ENCODE measurements at places on chromosomes 7 and 10. TPM values are rescaled to one million over a fixed set of nuclear protein-coding genes. Genes with fewer than 3 reads are reported as not detected.

GRCh38 chr7:155323001-155323638 is 25.4 kb downstream of the INSIG1 start:
- DNase-seq, result no peak

DNA sequence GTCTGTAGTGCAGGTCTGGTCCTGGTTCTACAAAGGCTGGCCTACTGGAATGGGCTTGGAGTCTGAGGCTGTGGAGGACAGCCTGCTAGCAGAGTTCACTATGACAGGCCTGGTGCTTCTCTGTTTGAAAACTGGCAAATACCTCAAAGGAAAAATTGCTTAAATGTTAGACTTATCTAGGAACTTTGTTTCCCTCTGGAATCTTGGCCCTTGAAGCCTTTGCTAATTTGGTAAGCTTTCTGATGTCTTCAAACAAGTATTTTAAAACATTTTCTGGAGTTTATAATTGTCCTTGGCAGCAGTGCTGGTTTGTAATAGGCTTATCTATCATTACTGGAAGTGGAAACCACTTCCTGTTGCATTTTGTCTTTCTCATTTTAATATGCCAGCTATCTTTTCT is 139.7 kb downstream of the TMEM26 start:
- no peak for DNase-seq

DNA sequence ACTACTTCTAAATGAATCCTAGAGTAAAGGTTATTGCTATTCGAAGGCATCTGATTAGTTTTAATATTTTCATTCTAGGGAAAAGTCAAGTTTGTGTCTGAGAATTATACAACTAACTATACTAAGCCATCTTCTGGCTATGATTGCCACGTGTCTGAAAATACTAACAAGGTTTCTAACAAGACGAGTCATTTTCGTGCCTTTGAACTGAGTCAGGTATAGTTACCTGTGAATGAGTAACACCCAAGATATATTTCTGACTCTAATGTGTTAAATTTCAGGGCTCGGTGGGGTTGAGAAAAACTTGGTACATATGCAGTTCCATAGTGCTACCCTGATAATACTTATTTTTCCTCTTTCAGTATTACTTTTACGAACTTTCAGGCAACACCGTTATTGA is 35.5 kb downstream of the TASOR2 start:
- DNase-seq, result peak; percentile 72

- no peak for DNase-seq
Measured at GRCh38 chr7:77368974-77369373, 47.2 kb downstream of the GSAP start.

DNA sequence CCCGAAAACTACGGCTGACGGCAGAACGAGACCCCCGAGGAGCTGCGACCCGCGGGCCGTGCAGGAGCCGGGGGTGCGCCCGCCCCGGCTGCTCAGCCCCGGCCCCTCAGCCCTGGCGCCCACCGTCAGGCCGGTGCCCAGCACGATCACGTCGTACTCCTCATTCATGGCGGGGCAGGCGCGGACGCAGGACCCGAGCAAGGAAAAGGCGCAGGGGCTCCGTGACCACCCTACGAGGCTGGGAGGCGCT is 218 bp downstream of the GDI2 start:
- no peak for DNase-seq

DNA sequence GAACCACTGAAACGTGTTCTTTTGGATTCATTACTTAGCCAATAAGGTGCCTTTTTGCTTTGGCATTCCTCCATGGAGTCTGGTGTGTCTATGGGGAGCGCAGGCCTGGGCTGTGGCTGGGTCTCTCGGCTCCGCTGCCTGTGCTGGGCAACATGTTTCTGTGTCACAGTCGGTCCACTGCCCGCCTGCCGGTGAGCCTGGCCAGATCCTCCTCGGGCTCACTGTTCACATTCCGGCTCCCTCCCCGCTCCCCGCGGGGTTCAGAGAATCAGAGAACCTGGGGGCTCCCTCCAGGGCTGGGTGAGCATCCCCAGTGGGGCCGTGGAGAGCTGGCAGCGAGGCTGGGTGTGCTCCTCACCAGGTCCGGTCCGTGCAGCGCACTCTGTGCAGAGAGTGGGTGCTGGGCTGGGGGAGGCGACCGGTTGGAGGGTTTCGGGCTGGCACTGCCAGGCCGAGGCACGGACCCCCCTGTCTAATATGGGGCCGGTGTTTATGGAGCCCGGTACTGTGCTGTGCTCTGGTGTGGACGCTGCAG is 70.4 kb downstream of the INPP5A start:
- DNase-seq, result no peak

DNA sequence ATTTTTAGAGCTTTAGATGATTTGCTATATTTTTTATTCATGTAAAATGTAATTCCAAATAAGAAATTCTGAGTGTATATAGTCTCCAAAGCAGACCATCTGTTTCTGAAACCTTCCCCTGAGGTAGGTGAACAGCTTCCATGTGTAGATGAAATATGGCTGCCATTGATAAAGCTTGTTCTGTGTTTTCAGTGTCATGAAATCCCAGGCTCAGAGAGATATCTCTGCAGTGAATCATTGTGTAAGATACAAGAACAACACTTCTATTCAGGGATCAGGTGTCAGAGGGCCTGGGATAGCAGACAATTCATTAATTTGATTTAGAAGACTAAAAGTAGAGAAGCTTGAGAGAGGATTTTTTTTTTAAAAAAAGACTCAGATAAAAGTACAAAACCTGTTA is 29.1 kb downstream of the ACTA2 start:
- peak; percentile 6 for DNase-seq

DNA sequence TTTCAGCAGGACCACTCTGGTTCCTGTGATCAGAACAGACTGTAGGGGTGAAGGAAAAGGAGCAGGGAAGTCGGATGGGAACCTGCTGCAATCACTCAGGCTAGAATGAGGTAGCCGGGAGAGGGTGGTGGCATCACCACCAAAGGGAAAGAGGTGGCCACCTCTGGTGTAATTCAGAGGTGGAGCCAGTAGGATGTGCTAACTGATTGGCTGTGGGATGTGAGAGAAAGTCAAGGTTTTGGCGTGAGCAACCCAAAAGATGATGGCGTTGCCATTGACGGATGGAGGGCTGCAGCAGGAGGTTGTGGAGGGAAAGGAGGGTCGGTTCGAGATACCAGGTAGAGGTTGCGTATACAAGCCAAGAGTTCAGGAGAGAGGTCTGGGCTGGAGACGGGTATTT is 7.4 kb upstream of the VSIR start:
- no peak for DNase-seq

GRCh38 chr10:70343712-70344111 is 38.7 kb downstream of the LRRC20 start:
- DNase-seq, result no peak

DNA sequence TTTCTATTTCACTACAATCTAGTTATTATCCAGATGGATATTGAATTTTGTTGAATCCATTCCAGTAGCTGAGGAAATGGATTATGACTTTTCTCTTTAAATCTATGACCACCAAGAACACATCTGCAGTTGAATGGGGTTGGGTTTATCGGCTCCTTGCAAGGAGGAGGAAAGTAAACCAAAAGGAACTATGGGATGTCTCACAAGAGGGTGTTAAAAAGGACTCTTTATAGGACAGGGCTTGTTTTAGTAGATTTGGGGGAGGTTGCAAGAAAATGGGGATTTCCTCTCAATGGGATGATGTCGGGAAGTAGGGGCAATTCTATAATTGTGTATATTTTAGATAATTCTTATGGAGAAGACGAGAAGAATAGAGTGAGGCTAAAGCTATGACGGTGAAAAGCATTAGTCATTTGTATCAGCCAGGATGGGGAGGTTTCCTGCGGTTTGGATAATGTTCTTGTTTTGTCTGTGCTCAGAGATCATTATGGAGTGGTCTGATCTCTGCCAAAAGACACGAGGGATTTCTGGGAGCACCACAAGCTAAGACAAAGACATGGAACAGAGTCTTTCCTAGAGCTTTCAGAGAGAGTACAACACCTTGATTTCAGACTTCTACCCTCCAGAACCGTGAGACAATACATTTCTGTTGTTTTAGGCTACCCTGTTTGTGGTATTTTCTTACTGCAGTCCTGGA is 5.3 kb upstream of the LRRC61 start:
- DNase-seq, result peak; percentile 50

- DNase-seq, result no peak
Measured at GRCh38 chr10:126420567-126421300, 32.5 kb upstream of the ADAM12 start.

DNA sequence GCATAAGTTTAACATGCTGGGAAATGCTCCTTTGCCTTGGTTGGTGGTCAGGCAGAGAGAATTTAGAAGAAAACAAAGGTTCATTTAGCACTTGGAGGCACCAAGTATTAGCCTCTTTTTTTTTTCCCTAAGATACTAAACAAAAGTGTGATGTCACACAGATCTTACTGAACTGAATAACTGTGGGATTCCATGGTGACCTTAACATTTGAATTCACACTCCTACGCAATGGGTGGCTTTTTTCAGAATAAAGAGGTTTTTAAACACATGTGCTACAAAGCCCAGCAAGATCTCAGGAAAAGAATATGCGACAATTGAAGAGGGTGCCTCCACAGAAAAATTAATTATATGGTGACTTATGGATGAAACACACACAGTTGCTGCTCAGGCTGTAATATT is 133.4 kb upstream of the ABCB5 start:
- no peak for DNase-seq

DNA sequence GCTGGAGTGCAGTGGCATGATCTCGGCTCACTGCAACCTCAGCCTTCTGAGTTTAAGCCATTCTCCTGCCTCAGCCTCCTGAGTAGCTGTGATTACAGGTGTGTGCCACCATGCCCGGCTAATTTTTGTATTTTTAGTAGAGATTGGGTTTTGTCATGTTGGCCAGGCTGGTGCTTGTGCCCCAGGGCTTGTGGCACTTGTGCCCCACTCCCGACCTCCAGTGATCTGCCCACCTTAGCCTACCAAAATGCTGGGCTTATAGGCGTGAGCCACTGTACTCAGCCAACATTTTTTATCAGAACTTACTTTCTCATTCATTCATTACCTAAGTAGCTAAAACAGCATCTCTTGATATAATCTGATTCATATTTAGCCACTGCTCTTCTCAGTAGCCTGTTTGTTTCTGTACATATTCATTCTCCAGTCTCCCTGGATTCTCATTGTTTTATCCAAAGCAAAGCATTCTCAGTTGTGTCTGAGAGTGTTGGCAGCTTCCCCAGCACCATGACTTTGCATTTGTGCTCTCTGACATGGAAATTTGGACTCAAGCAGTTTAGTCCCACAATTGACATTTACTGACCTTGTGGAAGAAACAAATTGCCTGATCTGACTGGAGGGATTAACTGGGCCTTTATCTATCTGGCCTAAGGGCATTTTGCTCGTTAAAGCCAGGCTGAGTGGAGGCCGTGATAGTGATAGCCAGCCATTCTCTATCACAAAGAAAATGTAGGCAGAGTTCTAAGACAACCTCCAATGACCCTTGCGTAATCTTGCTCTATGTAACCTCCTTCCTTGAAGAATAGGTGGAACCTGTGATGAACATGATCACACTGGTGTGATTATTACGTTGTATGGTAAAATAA is 44.9 kb downstream of the AKR1B15 start:
- no peak for DNase-seq

DNA sequence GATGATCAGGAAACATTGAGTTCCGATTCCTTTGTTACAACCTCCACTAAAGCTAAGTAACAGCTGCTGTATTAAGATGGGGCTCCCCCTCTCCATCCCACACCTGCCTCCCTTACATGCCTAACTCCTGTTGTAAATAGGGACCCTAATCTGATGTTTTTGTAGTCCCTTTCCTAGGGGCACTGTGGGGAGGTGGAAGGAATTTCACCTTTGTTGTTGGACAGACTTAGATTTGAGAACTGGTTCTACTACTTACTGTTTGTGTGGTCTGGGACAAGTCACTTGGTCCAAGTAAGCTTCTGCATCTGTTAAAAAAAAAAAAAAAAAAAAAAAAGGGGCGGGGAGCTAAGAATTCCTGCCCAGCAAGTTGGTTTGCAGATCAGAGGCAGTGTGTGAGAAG is 42.6 kb downstream of the KIAA1217 start:
- DNase-seq, result peak; percentile 70

DNA sequence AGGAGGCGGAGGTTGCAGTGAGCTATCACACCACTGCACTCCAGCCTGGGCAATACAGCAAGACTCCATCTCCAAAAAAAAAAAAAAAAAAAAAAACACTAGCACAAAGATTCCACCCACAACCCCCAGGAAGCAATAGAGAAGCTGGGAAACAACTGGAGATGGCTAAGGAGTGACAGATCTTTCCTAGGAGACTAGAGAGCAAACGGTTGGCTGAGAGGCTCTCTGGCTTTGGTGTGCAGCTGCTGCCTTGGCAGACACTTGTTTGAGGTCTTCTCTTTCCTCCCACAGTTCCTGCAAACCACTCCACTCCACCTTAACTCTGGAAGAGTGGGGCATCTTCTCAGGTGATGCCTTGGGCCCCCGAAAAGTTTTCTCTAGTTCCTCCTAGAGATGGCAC is 78.5 kb upstream of the LANCL2 start:
- no peak for DNase-seq

The MBL2 gene
- polyA plus RNA-seq, result not detected

The CLCN1 gene
- polyA plus RNA-seq, result not detected

The EFCAB10 gene
- polyA plus RNA-seq, result 0.13 TPM

The HECW1 gene
- polyA plus RNA-seq, result 0.10 TPM

The CLDN4 gene
- polyA plus RNA-seq, result 8.2 TPM

The CDK5 gene
- 22.6 TPM for polyA plus RNA-seq

The TRIP6 gene
- polyA plus RNA-seq, result 192 TPM

The URGCP gene
- 16.3 TPM for polyA plus RNA-seq

The ACTL6B gene
- polyA plus RNA-seq, result not detected

The EIF5AL1 gene
- 1.9 TPM for polyA plus RNA-seq

The FAM180A gene
- 0.59 TPM for polyA plus RNA-seq
